ENCODE measurements at places on chromosomes 7 and 10.

DNA sequence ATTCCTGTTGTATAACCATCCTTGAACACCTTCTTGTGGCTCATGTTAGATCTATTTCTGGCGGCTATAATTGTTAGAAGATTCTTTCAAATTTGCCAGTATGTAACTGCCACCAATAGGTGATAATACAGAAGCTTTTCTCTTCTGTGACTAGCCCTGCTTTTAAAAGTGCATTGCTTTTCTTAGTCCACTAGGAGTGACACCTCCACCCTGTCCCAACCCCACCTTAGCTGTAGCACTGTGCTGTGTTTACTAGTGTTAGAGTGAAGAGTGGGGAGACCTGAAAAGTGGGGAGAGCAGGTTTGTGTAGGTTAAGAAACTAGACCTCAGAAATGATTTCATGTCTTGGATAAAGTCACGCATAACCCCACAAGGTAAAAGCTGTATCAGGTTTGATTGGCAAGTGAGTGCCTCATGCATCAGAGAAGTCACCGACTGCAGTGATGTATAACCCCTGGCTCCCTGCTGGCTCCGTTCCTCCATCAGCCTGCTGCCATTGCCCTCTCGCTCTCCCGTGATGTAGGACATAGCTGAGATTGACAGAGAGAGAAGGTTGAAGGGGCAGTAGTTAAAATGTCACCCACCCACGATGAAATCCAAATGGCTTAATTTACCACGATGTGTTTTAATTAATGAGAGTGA lies 12.5 kb downstream of the NPVF start:
- DNase-seq: no peak

DNA sequence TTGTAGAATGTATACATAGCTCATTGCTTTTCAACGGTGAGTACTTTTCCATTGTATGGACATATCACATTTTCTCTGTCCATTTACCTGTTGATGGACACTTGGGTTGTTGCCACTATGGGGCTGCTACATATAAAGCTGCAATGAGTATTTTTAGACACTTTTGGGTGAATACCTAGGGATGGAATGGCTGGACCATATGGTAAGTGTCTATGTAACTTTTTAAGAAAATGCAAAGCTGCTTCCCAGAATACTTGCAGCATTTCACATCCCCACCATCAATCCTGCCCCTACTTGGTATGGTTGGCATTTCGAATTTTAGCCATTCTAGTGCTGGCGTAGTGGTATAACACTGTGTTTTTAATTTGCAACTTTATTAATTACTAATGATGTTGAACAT lies 274.6 kb downstream of the TNS3 start:
- no peak for DNase-seq

DNA sequence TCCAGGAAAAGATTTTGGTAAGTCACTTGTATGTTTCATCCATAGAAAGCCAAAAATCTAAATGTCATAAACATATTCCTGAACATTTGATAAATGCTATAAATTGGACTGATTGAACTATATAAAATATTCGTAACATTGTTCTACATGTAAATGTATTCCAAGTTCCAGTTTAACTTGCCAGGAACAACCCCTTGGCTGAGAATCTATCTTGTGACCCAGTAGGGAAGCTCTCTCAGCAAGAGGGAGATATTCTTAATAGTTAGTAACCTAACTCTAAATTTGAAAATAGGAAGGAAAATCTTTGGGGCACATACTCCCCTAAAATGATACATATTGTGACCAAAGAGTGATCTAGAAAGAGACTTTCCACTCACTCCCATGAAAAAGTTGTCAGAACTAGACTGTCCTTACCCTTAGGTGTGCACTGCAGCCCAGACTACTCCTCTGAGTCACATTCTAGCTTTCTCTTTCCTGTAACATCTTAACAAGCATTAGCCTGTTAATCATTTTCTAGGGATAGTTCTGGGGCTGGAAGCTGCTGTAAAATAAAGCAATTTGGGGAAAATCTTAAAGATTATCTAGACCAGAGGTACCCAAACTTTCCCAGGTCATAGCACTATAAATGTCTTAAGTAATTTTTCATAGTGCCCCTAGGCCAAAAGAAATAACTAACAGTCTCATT lies 73.7 kb upstream of the SKAP2 start:
- no peak for DNase-seq

DNA sequence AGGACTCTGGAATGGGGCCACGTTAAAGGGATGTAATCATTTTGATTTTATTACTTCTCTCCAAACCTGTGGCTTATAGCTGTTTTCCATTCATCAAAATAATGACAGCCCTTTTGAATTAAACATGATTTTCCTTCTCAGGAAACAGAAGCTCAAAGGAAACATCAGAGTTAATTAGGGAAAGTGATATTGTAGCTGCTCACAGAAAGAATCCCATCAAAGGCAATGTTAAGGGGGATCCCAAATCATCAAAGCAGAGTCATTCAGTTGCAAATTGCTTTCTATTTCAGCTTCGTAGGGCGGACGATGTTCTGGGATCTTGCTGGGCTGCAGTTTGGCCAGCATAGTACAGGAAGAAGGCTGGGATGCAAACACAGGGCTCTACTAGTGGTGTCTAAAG lies 563.2 kb downstream of the CCSER2 start:
- DNase-seq: no peak

DNA sequence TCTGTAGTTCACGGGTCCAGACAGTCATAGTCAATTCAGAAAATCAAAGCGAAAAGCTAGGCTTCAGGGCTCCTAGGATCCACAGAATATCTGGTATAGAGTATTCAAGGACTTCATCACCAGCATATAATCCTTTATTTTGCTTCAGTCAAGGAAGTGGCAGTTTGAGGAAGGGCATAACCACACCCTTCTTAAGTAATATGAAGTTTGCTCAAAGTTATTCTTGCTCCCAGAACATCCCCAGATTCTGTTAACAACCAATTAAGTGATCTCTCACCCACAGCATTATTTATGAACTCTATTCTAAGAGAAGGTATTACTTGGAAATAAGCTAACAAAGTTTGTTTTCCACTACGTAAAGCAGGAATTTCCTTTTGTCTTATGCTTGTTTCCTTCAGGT lies 13.2 kb downstream of the CWF19L1 start:
- DNase-seq: no peak

- no peak for DNase-seq
These were observed 111.3 kb downstream of the PTEN start for GRCh38 chr10:87974769-87975168.

All from progenitor cell of endocrine pancreas (in vitro differentiated cells).